Naive thymus-derived CD8-positive, alpha-beta T cell (primary cell): ENCODE measurements at places on chromosomes 12 and 14.
A peak's percentile ranks its signal among the peaks of the same experiment; 100 is the strongest.

DNA sequence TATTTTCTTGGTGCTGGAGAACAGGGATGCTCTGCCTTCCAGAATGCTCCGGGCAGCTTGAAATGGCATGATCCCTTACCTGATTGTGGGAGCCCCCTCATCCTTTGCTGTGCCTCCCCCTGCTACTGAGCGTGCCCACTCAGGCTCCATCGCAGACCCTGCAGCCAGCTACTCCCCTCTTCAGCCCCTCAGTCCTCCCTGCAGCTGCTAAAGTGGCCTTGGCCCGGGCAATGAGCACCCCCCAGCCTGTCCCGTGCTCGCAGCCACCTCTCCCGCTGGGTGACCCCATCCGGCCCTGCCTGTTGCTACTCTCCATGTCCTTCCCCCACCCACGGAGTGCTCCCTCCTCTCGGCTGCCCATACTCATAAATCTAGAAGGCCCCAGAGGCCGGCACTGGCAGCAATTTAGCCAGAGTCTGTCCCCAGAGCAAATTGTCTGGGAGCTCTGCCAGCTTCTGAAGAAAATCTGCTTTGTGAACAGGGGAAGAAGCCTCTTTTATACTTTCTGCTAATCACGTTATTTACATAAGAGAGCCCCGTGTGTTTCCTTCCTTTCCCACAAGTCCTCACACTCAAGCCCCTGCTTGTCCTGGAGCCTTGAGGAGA is 143.7 kb upstream of the FRMD6 start:
- DNase-seq: no peak

DNA sequence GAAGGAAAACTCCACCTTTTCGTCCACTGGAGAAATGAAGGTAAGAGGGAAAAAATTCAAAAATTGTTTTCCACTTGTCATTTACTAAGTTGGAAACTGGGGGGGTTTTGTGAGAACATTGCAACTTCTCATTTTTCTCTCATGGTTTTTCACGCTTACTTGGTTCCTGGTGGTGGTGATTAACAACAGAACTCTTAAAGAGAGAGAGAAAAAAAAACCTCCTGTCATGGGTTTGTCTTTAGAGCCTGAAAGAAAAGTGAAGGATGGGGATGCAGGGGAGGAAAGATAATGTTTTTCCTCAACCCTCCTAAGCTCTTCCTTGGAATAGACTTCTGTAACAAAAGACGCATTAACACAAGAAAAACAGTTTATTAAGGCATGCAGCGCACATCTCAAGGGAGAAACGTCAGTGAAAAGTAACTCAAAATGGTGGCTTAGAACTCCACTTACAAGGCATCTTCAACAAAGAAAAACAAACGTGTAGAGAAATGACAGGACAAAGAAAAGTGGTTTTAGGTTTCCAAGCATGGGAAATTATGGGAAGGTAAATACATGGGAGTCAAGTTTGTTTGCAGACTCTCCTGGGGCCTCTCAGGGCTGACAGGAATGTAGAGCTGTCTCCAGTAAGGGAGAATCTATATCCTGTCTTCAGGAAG is 81.9 kb upstream of the ATF7IP start:
- no peak for DNase-seq

DNA sequence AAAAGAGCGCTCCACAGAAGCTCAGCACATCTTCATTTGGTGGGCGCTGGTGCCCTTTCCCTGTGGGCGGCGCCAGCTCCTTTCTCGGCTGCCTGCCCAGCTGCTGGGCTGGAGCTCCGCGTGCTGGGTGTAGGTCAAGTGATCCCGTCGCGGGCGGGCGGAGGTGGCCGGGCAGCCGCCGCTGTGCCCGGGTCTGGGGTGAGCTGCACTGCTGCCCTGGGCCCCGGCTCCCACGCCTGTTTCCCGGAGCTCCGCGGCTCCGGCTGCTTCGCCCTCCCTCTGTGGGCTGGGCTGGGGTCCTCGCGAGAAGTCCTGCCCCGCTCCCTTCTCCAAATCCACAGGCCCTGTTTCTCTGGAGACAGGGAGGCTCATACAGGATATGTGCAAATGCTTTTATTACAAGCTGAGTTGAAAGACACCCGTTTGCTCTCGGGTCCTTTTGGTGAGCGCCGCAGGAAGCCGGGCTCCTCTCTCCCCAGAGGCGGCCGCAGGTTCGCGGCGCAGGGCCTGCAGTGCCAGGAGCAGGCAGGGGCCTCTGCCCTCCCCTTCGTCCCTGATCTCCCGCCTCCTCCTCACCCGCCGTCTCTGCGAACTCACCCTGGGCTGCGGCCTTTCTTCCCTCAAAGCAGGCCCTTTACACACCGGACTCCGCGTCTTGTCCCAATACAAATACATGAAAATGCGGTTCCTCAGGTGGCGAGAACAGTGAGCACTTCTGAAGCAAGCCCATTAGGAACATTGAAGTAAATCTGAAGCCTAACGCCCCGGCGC is 67.8 kb upstream of the CAPRIN2 start:
- DNase-seq: peak; percentile 41

DNA sequence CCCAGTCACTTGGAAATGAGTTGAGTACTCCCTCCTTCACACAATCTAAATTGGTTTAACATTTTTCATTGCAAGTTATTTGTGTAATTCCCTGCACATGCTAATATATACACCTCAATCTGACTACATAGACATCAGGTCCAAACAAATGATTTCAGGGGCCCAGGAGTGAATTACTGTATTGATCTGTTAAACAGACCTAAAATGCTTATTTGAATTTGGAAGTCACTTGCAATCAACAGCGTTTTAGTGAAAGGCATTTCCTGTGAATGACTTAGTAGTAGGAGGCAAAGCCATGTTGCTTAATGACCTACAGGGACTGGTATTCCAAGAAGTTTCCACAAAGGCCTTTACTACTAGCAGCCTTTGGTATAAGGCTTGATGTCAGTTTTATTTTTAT is 22.6 kb upstream of the SLC15A5 start:
- no peak for DNase-seq

- DNase-seq: peak; percentile 63
Measured at GRCh38 chr12:47207829-47208248, 128.1 kb upstream of the AMIGO2 start.

DNA sequence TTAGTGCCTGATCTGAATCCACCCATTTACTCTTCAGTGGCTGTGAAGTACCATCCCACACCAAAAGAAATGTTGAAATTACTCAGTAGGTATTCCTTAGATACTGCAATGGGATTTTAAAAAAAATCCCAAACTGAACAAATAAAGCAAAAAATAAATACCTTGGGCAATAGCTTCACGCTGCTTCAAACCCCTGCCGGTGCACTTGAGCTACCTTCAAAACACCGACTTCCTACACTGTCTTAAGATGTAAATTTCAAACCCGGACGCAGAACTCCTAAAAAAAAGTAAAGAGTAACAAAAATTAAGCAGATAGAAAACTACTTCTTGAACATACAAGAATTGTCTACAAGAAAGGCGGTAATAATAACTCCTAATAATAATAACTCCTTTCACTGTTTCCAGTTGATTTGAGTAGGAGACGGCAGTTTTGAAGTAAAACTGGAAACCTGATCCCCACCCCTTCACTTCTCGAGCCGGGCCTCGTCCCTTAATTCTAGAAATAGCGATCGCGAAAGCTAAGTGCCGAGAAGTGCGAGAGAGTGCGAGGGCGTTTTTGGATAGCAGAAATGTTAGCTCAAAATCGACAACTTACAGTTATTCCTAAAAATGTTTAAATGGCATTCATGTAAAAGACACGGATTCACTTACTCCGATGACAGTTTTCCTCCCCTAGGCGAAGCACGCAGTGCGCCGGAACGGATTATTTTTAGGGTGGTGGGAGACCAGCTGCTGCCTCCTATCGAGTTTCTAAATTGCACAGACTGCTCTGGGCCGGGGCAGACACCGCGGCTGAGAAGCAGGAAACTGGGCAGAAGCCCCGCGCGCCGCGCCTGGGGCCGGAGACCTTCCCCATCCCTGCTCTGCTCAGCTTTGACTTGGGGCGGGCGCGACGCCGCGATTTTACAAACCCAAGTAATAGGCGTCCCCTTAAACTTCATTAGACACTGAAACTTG is at the start of gene ABCC9:
TSS of gene ABCC9 (minus strand) at position 878 of the 957 bp plus-strand sequence. CDS start 4,752 bp downstream, outside the sequence.
- no peak for DNase-seq

DNA sequence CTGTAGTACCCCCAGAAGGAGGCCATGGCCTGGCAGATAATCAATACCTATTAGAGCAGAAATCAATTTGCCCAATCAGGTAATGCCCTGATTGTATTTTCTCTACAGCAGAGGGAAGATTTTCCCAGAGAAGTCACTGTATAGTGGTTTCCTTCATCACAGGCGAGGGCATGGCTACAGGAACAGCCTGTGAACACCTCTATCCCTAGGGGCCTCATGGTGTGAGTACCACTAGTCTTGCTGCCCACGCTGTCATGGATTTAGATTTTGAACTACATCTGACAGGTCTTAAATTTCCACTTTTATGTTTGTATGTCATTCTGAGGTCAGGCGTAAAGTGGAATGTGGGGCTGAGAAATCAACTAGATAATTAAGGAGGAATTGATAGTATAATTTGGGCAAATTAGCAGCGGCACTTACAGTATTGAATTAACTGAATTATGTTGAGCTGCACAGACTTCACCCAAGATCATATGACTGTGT is 42.4 kb upstream of the STXBP6 start:
- no peak for DNase-seq

GRCh38 chr12:5554711-5555110 is 122.8 kb downstream of the NTF3 start:
- DNase-seq: no peak

DNA sequence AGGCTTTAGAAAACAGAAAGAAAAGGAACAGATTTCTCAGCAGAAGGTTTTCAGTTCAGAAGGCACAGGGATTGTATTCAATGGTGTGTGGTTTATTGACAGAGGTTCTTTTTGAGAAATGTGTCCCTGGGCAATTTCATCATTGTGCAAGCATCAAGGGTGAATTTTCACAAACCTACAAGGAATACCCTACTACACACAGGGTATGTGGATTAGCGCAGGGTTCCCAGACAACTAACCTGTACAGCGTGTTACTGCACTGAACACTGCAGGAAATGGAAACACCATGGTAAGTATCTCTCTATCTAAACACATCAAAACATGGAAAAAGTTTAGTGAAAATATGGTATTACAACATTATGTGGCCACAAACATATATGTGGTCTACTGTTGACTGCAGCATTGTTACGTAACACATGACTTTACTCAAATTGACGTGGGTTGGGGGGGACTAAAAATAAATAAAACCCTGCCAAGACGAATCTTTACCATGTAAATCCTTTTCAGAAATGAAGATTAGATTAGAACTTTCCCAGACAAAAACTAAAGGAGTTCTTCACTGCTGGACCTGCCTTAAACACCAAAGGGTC is 893.1 kb downstream of the TMEM121 start:
- no peak for DNase-seq

DNA sequence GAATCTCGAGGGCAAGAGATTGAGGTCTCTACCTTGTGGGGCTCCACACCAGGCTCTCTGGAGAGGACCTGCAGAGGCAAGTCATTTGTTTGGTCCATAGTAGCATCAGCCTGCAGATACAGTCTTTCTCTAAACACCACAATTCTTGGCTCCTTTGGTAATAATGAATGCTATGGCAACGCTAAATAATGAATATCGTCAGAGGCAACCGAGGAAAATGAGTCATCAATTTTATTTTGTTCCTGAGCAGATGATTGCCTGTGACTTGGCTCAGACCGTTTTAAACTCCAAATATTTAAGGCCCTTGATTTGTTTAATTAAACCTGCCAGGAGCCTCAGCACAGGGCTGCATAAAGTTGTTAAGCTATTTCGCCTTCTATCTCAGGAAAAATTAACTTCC is 924.1 kb upstream of the TMEM132C start:
- no peak for DNase-seq

GRCh38 chr14:77495334-77495733 is 3.3 kb downstream of the ISM2 start:
- DNase-seq: no peak

GRCh38 chr14:24465368-24465767 is 22.8 kb upstream of the SDR39U1 start:
- DNase-seq: no peak

DNA sequence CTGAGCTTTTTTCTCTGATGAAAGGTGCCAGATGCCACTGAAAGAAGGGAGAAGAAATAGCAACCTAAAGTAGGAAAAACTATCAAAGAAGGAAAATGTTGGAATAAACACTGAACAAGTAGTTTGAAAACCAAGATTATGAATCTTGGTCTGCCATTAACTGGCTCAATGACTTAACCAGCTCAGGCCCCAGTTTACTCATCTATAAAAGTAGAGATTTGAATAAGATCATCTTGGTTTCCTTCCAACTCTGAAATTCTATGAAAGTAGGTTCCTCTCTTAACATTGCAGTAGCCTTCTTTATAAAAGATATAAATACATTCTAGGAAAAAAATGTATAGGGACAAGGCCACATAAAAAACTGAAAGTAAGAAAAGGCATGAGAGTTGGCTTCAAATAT is 16.1 kb upstream of the CCND2 start:
- no peak for DNase-seq

GRCh38 chr14:55457496-55457895 is 17.1 kb upstream of the TBPL2 start:
- no peak for DNase-seq

- DNase-seq: peak; percentile 79
Measured at GRCh38 chr12:12032851-12033797, 37.6 kb upstream of the BCL2L14 start.

DNA sequence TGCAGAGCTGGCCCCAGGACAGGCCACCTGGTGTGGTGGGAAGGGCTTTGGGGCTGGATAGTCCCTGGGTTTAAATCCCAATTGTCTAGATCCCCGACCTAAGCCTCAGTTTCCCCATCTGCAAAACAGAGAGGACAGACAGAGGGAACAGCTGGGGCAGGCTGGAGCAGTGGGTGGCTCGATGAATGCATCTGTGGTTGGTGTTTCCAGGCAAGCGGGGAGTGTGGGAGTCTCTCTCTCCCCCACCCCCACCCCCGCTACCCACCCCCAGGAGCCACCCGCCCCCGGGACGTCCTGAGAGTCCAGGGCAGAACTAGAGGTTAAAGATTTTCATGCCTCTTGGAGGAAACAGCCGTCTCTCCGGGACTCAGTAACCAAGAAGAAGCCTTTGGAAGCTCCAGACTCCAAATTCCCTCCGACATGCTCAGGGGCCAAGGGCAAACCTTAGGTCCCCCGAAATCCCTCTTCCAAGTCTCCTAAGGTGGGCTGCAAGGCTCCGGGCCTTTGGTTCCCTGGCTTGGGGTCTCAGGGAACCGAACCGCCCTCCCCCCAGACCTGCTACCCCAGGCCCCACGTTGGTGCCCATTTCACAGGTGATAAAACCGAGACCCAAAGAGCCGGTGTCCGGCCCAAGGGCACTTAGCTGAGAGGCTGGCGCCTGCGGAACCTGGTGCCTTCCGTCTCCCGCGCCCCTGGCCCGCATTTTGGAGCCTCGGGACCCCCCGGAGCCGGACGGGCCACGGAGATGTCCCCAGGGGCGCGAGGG is 474 bp downstream of the TRPV4 start:
- no peak for DNase-seq

GRCh38 chr12:89507015-89507824 is 17.4 kb downstream of the GALNT4 start:
- DNase-seq: no peak

- no peak for DNase-seq
Measured at GRCh38 chr14:100810861-100811461, 15.0 kb upstream of the MEG3 start.

DNA sequence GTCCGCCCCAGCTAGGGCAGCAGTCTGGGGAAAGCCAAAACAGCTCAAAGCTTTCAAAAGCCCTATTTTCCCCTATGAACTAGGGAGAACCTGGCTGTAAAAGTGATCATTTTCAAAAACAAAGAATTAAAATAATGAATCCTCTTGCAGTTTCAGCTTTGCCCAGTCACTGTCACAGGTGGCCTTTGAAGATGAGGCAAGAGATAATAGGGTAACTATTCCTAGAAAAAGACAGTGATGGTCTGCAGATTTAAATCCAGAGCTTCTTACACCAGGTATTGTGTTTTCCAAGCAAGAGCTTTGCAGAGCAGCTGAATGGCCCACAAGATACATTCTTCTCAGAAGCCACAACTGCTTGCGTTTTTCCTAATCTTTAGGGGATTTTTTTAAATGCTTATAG is 80.2 kb upstream of the NUDT4 start:
- DNase-seq: no peak
